ENCODE measurements at places on chromosomes 7 and 10.

- no peak for DNase-seq
Measured at GRCh38 chr10:102283890-102284289, 38.6 kb downstream of the GBF1 start.

DNA sequence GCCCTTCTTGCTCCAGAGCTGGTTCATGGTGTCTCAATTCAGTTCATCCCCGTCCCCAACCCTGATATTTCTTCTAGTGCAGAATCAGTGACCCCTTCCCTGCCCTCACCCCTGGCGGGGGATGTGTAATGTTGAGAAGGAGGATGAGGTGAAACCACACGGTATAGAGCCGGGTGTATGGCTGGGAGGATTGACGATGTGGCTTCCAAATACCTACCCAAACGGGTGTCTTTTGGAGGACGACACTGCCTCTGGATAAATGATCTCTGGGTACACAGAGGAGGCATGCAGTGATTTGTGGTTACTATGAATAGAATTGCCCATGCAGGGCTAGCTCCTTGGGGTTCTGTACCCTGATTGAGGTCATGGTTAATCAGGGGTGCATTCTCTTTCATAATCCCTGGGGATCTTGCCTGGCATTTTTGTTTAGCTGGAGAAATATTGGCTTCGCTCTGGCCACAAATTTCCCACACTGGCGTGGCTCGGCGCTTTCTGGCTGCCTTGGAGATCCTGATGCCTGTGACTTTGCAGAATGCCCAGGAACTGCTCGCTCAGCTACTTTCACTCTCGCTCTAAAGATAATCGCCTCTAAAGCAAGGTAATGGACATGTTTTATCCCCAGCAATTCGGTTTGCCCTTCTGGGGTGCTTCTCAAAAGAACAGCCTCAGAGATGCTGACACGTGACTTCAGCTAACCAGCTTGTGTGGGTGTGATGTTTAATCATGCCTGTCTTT, 89.2 kb downstream of the RBM20 start:
- no peak for DNase-seq

DNA sequence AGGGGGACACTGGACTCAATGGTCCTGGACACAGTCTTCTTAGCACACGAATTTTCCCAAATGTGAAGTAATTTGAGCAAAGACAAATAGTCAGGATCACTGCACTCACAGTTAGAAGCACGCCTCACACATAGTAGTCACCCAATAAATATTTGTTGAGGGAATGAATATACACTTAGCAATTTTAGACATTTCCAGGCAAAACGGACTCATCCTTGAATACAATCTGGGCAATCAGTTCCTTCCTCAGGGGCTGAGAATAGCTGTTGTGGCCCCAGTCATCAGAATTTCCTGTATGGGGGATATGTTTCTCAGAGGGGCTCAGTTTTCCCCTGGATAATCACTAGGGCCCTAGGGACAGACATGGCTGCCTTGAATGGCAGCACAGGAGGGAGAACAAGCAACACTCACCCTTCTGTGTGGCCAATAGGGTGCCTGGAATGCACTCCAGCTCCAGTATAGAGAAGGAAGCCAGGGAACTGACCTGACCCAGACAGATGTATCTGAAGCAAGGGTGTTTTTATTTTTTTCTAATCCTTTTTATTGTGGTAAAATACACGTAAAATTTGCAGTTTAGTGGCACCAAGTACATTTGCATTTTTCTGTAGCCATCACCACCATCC, 282.7 kb upstream of the ZNF32 start:
- DNase-seq, result no peak

- peak; percentile 15 for DNase-seq
Measured at GRCh38 chr10:78362406-78363022, 328.9 kb downstream of the RPS24 start.

DNA sequence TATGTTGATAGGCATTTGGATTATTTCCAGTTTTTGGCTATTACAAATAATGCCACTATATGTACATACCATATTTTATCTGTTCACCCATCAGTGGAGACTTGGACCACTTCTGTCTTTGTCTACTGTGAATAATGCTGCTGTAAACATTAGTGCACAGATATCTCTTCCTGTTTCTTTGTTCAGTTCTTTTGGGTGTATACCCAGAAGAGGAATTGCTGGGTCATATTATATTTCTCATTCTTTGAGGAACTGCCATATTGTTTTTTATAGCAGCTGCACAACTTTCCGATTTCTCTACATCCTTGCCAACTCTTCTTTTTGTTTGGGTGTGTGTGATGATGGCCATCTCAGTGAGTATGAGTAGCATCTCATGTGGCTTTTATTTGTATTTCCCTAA, 218.0 kb downstream of the LRMDA start:
- DNase-seq, result no peak

GRCh38 chr7:52283335-52283734, 752.1 kb upstream of the POM121L12 start:
- DNase-seq, result no peak

GRCh38 chr10:76161301-76161582, 729.8 kb downstream of the LRMDA start:
- DNase-seq, result no peak

GRCh38 chr7:157519246-157519645, 182.4 kb downstream of the DNAJB6 start:
- DNase-seq, result no peak

- DNase-seq, result no peak
Measured at GRCh38 chr10:992871-993270, 4.6 kb downstream of the GTPBP4 start.

DNA sequence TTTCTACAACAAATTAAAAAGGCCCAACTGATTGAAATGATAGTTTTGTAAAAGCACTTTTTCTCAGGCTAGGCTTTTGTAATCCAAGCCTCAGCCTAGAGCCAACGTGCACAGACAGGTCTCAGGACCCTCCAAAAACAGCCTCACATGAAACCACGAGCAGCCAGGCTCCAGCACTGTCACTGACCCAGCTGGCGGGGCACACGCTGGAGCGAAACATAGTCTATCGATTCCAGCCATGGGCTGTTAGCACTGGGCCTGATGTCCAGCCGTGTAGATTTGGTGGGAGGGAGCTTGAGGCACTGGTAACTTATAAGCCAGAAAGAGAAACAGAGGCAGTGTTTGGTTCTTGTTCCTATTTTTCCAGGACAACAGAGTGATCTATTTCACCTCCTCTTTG, 104.5 kb downstream of the EBF3 start:
- no peak for DNase-seq

DNA sequence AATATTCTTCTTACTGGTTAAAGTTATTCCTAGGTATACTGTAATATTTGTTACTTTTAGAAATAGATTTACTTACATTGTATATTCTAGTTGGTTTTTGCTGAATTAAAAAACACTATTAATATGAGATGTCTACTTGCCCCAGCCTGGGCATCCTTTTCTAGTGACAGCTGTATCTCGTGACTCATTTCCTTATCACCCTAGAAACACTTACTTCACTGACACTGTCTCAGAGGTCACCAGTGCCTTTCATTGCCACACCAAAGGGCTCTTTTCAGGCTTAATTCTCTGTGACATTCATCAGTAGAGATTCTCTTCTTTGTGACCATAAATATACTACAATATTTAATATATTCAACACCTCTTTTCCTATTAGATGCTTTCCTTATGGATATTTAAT, 194.7 kb downstream of the GALNT17 start:
- no peak for DNase-seq

- no peak for DNase-seq
Measured at GRCh38 chr7:157021071-157021870, 10.8 kb upstream of the MNX1 start.

- DNase-seq, result peak; percentile 40
Measured at GRCh38 chr10:83871187-83872081, 267.9 kb upstream of the GHITM start.

Measured in CD4-positive, alpha-beta T cell treated with Interleukin-6 at 100 ng/mL for 8 hours (primary cell).